ENCODE measurements at places on chromosomes 5 and 9.
A peak's percentile ranks its signal among the peaks of the same experiment; 100 is the strongest.

DNA sequence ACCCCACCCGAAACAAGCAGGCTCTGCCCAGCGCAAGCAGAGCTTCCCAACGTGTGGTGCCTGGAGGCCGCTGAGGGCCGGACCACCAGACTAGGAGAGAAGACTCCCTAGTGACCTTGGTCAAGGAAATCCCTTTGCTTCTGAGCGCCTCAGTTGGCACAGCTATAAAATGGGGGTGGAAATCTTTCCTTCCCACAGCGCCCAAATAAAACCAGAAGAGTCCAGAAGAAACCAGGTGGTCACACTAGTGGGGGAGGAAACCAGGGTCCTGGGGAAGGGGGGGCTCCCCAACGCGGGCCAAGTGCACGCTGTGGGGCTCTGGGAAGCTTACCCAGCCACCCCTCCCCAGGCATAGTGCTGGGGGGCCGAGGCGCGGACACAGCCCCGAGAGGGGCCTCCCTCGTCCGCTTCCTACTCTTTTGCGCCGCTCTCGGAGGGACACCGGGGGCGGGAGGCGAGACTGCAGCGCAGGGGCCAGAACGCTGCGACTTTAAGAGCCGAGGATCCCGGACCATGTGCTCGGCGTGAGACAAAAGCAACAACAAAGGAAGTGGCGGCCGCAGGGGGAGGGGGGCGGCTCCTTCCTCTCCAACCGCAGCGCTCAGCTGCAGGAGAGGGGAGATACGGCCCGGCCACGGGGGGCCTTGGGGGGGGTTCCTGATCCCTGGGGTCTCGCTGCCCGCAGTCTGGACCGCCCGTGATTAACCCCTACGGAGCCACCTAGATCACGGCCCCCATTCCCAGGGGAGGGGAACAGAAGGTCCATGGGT lies 885 bp downstream of the RNF44 start:
- DNase-seq: peak; percentile 81

DNA sequence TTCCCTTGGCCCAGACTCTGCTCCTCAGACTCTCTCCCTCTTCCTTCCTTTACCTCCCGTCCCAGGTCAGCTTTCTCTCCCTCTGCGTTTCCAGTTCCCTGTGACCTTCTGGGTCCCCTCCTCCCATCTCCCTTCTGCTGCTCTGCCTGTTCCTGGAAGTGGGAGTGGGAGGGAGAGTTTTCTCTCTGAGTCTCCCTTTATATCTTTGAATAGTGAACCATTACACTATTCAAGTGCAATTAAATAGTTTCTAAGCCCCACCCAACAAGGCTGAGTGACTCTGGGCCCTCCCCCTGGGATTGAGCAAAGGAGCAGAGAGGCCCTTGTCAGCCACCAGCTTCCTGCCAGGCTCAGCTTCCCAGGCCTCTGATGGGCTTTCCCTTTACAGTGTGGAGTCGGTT lies 34.8 kb downstream of the THBS4 start:
- no peak for DNase-seq

DNA sequence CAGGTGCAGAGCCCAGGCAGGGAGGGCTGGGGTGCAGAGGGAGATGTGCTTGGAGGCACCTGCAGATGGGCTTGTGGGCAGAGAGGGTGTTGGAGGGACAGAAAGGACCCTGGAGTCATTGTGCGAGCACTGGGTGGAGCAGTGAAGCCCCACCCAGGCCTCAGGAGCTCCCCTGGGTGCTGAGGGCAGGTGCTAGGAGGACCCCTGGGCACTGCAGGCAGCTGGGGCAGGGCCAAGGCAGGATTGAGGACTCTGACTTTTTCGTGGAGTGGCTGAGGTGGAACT lies 10.3 kb upstream of the SLC6A18 start:
- no peak for DNase-seq

- no peak for DNase-seq
Measured at GRCh38 chr9:79639354-79639753, 67.6 kb downstream of the TLE4 start.

- DNase-seq: peak; percentile 72
Measured at GRCh38 chr9:123349691-123350480, 6.1 kb upstream of the CRB2 start.

DNA sequence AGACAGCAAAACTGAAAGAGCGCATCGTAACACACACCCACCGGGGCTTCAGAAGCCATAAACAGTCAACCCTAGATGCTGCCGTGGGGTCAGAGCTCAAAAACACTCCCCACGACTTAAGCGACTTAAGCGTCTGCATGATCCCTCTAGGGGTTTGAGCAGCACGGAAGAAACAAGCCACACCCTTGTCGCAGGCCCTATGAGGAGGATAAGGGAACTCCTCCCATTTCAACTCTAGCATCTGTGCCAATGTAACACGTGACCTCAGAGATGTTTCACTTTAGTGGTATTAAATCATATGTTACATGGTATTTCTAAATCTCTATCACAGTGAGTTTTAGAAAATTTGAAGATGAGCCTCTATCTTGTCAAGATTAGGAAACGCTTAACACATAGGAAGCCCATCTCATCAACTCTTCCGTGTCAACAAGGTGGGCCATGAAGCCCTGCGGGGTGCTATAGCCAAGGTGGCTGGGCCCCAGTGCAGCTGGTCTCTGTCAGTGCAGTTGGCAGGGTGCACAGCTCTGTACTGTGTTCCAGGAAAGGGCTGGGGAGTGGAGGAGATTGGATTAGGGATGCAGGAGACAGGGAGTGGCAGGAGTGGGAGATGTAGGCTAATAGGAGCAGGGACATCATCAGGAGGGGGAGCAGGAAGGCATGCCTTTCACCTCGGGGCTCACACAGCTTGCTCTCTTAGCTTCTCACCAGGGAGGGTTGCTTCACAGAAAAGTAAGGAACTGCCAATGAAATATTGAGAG lies 33.1 kb downstream of the ZCCHC9 start:
- DNase-seq: no peak

- DNase-seq: no peak
Measured at GRCh38 chr5:64690417-64691151, at the start of gene SHISAL2B. SHISAL2B (plus strand) TSS chr5:64690503; CDS start chr5:64690624, 121 bp downstream.

DNA sequence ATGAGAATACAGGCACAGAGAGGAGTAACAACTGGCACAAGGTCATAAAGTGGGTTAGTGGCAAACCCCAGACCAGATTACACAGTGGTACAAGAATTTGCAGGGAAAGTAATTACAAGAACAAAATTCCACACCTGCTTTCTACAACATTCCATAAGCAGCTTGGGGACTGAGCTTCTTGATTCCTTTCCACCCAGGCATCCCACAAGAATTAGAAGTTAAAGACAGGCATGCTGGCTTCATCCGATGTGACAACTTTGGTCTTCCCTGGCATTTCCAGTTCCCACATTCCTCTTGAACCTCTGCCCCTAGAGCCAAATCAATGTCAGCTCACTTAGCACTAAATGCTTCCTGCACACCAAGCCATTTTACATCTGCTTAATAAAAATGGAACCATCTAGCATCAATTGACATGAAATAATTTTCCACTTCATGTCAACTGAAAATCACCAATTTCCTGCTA lies 435.8 kb upstream of the PAPPA start:
- DNase-seq: no peak

GRCh38 chr9:112647596-112647995 lies 70.3 kb downstream of the INIP start:
- no peak for DNase-seq

DNA sequence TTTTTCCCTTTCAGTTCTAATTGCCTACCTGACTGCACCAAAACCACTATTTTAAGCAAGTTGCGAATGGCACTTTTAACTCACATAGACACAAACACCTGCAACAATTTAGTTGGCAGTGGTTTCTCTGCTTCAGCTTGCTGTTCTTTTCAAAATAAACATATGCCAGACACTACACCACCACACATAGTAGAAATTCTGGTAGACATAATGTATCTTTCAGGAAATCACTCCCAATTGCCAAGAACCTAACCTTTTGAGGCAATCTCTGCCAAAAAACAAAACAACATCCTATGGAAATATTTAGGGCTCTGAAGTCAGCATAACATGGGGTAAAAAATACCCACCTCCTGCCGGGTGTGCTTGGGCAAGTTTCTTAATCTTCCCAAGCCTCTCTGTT lies 27.7 kb downstream of the GLIS3 start:
- DNase-seq: no peak

DNA sequence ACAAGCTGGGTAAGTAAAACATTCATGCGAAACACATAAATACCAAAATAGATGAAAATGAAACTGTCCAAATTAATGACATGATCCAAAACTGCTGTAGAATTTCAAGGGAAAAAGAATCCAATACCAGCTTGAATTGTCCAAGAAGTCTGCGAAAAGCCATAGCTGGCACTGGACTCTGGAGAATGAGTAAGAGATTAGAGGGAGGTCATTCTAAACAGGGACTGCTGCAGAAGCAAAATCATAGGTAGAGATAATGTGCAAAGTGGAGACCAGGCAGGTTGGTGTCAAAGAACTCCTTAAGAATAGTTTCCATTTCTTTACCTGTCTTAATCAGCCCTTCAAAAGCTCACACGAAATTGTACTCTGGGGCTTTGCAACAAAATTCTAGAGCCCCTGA lies 162.5 kb downstream of the NFIB start:
- no peak for DNase-seq

DNA sequence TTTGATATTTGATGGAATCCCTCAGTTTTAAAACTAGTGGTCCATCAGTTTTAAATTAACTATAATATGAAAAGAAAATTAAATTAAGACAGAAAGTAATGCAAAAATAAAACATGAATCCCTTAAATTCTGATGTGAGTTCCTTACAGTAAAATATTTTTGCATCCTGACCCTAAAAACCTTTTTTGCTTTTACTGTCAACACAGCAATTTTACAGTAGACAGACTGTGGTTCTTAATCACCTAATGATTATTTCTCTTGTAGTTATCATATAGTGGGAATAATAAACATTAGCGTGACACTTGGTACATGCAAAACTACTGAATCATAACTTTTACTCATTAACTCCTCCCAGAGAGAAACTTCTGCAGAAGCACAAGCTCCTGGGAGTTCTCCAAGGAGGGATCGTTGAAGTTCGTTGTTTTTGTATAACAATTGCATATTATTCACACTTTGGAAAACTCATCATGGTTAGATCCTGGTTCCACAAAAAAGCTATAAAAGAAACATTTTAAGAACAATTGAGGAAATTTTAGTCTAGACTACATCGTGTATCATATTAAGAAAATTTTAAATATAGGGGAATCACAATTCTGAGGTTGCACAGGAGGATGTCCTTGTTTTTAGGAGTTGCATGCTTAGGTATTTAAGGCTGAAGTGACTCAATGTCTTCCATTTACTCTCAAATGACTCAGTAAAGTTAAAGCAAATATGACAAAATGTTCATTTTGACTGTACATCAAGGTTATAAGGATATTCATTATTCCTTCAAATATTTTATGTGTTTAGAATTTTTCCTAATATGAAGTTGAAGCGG lies 88.2 kb upstream of the NIPAL4 start:
- no peak for DNase-seq

- no peak for DNase-seq
Measured at GRCh38 chr5:66839636-66840185, 243.5 kb downstream of the MAST4 start.

GRCh38 chr5:179113143-179113530 lies 53.0 kb downstream of the ZNF354C start:
- DNase-seq: no peak

DNA sequence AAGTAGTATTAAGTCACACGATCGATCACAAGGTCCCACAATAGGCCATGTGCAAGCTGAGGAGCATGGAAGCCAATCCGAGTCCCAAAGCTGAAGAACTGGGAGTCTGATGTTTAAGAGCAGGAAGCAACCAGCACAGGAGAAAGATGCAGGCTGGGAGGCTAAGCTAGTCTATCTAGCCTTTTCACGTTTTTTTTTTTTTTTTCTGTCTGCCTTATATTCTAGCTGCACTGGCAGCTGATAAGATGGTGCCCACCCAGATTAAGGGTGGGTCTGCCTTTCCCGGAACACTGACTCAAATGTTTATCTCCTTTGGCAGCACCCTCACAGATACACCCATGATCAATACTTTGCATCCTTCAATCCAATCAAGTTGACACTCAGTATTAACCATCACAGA lies 6.5 kb downstream of the PPIP5K2 start:
- no peak for DNase-seq

DNA sequence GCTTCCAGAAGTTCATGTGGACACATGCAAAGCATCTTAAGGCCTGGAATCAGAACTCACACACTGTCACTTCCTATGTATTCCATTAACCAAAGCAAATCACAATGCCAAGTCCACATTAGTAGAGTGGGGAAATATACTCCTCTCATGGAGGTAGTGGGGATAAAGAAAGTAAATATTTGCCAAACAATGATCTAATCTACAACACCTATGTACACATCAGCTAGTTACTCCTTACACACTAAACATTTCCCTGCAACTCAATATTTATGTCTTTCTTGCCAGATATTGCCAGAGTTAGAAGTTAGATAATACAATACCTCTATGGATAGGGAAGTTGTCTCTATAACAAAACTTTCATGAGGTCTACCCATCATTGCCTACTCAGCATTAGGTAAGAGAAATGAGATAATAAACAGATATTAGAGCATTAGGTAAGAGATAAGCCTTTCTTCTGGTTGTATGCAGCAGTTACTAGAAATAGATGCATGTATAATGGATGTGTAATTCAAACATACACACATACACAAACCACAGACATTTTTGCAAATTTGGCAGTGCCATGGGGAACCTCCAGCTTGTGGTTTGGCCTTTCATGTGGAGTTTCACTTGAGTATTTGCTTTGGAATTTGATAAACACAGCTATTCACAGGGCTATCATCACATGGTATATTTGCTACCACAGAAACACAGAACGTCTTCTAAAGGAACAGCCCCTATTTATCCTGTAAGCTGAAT lies 196.5 kb downstream of the TLE1 start:
- no peak for DNase-seq

- DNase-seq: no peak
Measured at GRCh38 chr5:65184780-65185179, 296.9 kb downstream of the ADAMTS6 start.
